Testis (tissue), 5 donors: ENCODE measurements at places on chromosomes 6 and 20.

DNA sequence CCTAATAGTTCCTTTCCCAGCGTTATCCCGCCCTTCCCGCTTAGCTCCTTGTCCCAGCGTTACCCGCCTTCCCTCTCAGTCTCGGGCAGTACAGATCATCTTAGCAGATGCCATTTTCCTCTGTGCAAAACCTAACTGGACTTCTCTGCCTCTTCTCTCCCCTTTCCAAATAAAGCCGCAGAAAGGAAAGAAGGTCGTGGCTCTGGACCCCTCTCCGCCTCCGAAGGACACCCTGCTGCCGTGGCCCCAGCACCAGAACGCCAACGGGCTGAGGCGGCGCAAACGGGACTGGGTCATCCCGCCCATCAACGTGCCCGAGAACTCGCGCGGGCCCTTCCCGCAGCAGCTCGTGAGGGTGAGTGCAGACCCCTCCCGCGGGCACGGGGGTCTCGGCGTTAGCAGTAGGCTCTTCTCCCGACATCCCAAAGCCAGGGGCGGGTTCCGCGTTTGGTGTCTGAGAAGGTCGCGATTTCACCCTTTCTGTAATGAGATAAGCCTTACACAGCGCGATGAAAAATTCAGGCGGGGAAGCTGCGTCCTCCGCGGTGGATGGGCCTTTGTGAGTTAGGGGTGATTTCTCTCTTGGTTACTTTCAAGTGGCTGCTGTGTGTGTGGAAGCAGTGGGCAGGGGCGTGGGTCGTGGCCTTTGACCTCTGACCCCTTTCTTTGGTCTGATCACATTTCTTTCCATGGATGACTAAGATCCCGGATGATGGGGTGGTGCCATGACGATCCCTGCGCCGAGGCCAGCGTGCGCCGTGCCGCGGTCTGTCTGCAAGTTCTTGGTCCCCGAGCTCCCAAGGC is 292.7 kb downstream of the TAF4 start:
- DNase-seq = peak; percentile 37

- no peak for DNase-seq
Measured at GRCh38 chr6:20751293-20751935, 217.2 kb downstream of the CDKAL1 start.

- no peak for DNase-seq
Measured at GRCh38 chr6:157753291-157753690, 69.8 kb upstream of the SNX9 start.

DNA sequence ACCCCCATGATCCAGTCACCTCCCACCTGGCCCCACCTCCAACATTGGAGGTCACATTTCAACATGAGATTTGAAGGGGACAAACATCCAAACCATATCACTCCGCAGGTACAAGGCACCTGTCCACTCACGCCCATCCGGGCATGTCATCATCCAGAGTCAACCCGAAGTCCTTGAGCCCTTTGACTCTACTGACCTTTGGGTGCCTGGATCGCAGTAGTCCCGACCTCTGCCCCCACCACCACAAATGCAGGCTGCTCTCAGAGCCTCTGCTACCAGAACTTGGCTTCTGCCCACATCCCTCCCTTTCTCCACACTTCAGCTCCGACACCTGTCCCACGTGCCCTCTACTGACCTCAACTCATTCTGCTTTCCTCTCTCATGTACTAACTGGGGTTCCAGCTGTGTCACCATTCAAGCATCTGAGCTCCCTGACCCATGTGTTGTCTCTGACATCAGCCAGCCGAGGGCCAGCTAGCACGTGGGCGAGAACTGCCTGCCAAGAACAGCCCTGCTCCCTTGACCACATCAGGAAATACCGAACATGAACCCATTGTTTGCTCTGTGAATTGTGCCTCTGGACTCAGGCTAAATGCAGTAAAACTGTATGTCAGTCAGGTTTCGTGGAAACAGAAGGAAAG is 498.3 kb upstream of the SULF2 start:
- no peak for DNase-seq

DNA sequence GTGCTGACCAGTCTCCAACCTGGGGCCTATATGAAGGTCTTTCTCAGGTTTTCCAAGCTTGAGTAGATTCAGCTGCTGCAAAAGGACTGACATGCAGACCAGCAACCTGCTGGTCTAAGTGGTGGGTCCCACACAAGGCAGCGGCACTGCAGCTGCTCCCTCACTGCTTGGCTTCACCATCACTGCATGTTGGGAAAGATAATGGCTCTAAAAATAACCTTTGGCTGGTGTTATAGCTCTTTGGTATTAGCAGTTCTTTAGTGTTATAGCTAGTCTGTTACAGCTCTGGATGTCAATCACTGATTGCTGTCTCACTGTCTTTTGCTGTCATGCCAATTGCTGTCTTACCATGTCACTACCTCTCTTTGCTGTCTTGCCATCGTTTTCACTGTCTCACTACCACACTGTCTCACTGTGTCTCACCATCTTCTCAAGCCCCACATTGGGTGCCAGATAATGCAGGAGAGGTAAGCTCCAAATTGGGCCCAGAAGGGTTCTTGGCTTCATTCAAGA is 726.4 kb downstream of the TENT5A start:
- DNase-seq = no peak
